ENCODE measurements at places on chromosomes 1 and 21.

GRCh38 chr21:40837456-40837855 lies 9.5 kb downstream of the DSCAM start:
- no peak for DNase-seq

DNA sequence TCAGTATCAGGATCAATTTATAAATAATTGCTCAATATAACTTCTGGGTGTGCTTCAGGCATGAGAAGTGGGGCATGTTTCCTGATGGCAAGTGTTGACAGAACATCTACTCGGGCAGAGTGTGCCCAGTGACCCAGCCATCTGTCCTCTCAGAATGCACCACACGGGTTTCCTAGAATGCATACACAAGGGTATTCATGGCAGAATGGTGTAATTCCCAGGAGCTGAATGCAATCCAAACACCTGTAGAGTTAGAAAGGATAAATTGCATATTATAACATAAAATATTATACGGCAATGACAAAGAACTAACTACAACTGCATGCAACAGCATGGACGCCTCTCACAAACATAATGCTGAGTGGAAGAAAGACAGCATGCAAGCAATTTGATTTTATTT lies 391.9 kb downstream of the SIPA1L2 start:
- no peak for DNase-seq

GRCh38 chr1:107833061-107833460 lies 131.9 kb downstream of the VAV3 start:
- no peak for DNase-seq

- no peak for DNase-seq
Observed at GRCh38 chr1:162444903-162445302, 33.0 kb upstream of the SH2D1B start.

Measured in amniotic stem cell (primary cell).